Mesendoderm (in vitro differentiated cells): ENCODE measurements at places on chromosomes 2 and 18.

- DNase-seq: peak; percentile 38
Measured at GRCh38 chr2:117832905-117833613, 18.6 kb downstream of the DDX18 start.

- no peak for DNase-seq
Measured at GRCh38 chr2:236805800-236806531, 236.3 kb downstream of the ACKR3 start.

DNA sequence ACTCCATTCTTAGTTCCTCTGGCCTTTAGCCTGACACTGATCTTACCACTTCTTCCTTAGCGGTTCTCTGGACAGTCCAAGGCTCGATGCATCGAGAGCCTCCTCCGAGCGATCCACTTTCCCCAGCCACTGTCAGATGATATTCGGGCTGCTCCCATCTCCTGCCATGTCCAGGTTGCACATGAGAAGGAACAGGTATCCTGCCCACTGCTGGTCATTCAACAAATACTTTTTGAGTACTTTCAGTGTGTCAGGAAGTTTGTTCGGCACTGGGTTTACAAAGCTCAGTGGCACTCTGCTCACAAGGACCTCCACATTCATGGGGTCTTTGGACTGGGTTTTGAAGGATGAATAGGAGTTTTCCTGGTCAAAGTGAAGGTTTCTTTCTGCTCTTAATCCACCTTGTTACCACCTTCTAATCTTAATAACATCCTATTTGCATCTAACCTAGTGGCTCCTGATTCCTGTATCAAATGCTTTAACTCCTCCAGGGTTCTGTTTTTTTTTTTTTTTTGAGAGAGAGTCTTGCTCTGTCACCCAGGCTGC lies 25.8 kb downstream of the GCKR start:
- DNase-seq: no peak

DNA sequence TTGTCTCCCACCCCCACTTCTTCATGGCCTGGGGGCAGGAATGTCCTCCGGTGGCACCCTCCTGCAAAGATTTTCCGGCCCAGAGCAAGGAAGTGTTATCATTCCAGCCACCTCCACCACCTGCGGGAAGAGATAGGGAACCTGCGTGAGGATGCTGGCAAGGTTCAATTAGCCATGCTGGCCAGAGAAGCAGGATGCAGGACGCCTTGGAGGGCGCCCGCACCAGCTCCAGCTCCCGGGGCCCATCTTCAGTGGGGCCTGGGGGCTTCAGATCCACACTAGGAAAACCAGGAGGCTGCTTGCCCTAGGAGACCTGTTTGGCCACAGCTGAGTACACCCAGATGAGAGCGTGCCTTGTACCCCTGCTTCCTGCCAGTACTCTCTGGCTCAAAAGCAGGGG lies 113.7 kb downstream of the CLIP4 start:
- no peak for DNase-seq

- no peak for DNase-seq
Measured at GRCh38 chr2:112869258-112869842, 32.8 kb upstream of the IL1B start.

- peak; percentile 7 for DNase-seq
Measured at GRCh38 chr2:72603481-72603880, 222.4 kb downstream of the EXOC6B start.

GRCh38 chr18:10454681-10455557 lies 484 bp downstream of the APCDD1 start:
- peak; percentile 67 for DNase-seq

- peak; percentile 58 for DNase-seq
Measured at GRCh38 chr2:234863043-234863934, 88.5 kb upstream of the SH3BP4 start.

DNA sequence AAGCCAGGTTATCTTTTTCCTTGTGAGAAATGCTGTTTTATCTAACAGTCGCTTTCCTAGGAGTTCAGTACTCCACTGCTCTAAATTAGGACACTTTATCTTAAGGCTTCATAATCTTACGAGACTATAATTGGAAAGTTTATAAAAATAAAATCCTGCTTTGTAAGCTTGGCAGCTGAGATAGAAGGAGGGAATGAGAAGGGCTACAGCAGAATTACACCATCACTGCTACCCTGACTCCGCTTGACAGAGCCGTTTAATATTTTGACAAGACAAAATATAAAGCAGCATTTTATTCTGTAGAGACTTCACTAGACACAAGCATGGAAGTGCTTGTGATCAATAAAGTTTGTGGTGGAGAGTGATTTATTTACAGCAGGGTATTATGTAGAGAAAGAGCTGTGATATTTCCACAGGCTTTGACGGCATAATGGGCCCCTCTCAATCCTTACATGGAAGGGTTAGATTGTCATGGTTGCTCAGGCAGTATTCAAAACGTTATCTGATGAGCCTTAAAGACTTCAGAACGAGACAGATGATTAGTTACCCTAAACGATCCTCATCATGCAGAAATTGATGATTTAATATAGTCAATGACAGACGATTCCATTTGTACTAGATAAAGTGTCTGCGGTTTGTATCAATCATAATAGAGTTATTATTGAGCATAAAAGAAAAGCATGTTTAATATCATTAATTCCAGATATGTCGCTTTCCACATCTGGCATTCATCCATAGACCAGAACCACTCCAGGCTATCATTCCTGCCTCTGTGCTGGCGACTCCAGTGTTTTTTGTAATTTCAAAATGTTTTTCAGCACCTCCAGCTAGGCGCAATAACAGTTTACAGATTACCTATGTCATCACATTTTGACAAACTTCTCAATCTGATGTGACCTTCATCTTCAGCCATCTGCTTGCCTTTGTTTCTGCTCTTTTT lies 242.2 kb downstream of the FIGN start:
- no peak for DNase-seq

- DNase-seq: no peak
Measured at GRCh38 chr2:127079358-127079920, 27.5 kb downstream of the BIN1 start.

DNA sequence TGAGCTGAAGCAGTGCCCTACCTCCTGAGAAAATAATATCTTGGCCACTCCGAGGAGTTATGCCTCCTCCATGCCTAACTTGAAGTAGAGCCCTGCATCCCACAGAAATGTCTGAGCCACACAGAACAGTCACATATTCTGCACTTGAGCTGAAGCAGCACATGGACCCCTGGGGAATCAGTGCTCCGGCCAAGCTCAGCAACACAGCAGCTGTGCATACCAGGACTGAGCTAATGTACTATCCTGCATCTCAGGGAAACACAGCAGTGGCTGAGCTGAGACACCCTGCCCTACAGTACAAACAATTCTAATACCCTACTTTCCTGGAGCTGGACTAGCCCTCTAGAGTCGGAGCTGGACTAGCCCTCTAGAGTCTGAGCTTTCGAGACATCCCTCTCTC lies 166.9 kb downstream of the ZNF516 start:
- DNase-seq: no peak
